CD8-positive, alpha-beta memory T cell (primary cell): ENCODE measurements at places on chromosomes 5 and 9.

- no peak for DNase-seq
Measured at GRCh38 chr5:135402031-135402430, 3.0 kb upstream of the MACROH2A1 start.

- DNase-seq, result no peak
Measured at GRCh38 chr9:101054657-101055056, 26.1 kb downstream of the PLPPR1 start.

DNA sequence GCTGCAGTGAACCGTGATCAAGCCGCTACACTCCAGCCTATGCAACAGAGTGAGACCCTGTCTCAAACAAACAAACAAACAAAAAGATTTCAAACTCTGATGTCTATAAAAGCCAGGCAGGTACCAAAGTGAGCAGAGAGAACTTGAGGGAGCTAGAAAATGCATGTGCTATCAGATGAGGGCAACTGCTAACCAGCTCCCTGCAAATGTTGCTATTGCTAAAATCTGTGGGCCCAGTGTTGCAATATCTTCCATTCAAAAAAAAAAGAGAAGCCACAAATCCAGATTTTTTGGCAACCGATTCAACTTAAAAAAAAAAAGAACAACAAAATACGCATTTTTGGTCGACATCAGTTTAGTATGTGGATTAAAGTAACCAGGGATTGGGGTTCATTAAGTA lies 5.5 kb downstream of the UBE2D2 start:
- no peak for DNase-seq

DNA sequence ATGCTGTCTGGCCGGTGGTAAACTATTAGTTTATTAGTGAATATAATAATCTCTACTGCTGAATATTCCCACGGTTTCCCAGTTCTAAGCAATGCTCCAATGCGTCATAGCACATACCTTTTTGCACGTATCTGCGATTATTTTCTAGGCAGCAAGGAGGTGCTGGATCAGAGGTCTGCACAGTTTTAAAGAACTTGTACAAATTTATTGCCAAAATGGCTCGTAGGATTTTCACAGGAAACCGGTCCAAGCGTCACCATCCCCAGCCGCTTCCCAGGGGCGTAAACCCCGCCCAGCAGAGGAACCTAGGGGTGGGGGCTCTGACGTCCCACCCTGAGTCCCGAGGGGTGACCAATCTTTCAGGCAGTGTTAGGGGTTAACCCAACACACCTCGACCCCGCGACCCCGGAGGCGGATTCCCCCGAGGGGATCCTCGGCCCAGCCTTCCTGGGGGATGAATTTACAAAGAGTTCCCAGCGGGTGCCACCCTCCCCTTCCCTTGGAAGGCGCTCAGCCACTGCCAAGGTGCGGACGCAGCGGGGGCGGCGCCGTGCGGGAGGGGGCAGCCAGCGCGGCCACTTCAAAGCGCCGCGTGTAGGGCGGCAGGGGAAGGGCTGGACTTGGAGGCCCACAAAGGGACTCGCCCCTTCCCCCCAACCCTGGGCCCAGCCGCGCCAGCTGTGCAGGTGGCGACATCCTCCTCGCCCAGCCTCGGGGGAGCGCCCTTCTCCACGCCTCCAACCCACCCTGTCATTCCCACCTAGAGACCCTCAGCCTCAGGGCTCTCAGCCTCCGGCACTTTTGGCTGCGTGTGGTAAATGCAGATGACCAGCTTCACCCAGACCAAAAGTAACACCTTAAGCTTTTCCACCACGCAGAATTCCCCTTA lies 43.5 kb upstream of the TCF7 start:
- DNase-seq, result peak; percentile 8

DNA sequence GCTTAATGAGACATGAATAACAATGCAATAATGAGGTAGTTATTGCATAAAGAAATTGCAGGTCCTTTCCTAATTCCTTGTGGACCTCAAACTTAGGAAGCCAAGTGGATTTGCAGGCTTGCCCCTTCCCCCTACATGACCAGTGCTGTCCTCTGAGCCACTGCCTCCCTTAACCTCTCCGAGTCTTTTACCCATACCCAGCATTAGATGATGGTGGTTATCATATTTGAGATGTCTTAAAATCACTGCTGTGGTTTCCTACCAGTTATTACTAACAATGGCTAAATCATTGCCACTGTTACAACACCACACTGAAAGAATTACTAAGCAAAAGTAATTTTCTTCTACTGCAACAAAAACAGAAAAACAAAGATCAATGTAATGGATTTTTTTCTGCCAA lies 170.8 kb downstream of the EDIL3 start:
- no peak for DNase-seq

- DNase-seq, result no peak
Measured at GRCh38 chr9:116394894-116395698, 241.5 kb downstream of the PAPPA start.

- no peak for DNase-seq
Measured at GRCh38 chr5:42767491-42768105, 11.0 kb downstream of the CCDC152 start.

DNA sequence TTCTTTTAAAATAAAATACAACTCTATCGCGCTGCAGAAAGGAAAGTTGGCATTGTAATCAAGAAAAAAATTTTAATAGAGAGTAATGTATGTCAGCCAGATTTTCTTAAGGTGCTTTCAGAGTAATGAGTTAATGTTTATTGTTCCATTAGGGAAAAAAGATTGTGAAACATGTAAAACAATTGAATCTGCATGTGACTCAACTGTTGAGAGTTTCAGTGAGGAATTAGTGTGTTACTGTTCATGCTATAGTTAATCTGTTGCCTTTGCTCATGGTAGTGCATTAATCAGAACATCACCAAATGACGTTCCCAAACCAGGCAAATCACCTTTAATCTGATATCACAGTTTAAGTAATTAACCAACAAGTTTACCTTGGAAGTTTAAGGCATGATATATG lies 600.5 kb downstream of the NR2F1-AS1 start:
- DNase-seq, result no peak

DNA sequence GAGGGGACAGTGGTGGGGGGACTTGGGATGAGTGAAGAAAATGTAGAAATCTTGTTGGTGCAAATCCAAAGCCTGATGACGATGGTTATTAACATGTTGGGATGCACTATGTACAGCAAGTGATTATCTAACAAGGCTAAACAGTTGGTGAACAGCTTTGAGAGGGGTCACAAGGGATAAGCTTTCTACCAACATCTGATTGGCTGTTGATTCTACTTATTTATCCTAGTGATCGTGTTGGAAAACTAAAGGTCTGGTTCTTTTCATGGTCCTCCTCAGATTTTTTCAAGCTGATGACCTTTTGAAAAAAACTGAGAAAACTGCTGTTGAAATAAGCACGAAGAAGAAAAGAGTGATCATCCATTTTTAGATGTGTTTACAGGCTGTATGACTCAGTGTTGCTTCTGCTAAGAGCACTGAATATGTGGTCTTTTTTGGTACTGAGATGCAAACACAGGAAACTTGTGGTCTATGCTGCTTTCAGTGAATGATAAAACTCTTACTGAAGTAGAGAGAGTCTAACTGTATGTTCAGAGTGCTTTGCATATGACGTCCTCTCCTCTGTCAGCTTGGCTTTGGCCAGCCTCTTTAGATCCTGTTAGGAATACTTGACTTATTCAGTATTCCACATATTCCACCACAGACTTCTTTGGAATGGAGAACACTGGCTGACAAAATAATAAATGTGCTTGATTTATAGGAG lies 174.8 kb downstream of the SLF1 start:
- peak; percentile 58 for DNase-seq

DNA sequence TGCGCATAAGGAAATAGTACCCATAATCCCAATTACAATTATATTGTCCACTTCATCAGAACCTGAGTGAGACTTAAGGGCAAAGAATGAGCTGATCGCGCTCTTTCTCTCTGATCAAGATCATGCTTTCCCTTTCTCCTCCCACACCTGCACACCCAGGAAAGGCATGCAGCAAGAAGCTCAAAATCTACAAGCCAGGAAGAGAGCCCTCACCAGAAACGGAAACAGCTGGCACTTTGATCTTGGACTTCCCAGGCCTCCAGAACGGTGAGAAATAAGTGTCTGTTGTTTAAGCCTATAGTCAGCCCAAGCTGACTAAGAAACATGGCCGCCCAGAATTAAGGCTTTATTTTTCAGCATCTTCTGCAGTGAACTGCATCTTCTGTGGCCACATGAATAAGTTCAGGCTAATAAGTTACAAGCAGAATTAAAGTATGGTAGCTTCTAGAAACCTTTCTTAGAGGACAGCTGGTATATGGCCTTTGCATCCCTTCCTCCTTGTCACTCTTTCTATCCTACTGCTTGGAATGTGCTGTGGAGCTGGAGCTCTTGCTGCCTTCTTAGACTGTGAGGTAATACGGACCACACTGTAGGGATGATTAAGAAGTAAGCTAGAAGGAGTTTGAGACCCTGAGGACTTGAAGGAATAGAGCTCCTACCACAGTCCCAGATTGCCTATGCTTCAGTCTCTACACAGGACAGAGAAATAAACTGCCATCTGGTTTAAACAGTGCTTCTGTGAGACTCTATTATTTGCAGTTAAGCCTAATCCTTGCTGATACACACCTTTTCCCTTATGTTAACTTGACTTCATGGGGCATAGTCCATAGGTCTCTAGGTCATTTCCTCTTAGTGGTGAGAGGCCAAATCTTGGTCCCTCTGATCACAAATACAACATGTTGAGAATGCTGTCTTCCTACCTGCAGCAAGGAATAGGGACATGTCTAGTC lies 17.2 kb downstream of the OR2S2 start:
- no peak for DNase-seq

DNA sequence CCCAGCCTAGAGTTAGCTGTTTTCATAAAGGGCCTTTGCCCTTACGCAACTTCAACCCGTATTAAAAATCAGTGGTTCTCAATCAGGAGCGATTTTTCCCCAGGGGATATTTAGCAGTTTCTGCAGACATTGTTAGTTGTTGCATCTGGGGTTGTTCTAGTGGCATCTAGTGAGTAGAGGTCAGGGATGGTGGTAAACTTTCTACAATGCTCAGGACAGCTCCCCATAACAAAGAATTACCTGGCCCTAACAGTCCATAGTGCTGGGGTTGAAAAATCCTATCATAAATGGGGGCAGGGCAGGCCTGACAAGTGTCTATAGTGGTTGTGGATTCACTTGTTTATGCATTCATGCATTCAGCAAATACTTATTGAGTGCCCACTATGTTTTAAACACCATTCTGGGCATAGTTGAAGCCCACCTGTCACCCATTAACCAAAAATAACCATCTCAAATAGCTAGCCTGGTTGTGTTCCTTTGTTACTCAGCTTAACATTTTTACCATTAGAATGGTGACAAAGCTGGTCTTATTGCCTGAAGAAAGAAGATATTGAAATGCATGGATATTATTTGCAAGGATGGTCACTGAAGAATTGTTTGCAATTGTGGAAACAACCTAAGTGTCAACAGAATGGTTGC lies 15.9 kb upstream of the FGF1 start:
- no peak for DNase-seq

DNA sequence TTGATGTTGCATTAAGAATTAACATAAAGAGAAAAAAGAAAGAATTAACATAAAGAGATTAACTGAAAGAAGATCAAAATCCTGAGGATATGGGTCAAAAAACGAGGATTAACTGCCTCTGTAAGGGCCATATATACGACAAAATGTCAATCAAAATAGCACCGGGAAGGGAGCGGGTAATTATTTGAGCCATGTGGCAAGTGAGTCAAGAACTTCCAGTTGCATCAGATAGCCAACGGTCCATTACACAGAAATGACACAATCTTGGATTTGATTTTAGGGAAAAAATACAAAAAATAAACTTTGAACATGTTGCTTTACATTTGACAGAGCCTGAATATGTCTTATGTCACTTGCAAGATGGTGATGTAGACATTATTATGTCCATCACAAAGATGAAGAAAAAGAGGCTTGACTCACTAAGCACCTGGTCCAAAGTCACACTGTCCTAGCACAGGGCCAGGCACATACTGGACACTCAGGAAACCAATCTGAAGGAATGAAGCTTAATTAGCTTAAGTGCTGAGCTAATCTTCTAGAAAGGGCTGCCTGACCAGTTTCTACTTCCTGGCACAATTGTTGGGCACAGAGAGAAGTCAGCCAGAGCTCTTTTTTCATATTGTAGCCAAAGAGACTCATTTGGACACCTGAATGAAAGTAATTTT lies 273.2 kb upstream of the PAPPA start:
- no peak for DNase-seq

GRCh38 chr5:2205596-2206226 lies 323.0 kb upstream of the IRX4 start:
- DNase-seq, result no peak

GRCh38 chr5:34959323-34959722 lies 30.0 kb downstream of the DNAJC21 start:
- DNase-seq, result no peak

DNA sequence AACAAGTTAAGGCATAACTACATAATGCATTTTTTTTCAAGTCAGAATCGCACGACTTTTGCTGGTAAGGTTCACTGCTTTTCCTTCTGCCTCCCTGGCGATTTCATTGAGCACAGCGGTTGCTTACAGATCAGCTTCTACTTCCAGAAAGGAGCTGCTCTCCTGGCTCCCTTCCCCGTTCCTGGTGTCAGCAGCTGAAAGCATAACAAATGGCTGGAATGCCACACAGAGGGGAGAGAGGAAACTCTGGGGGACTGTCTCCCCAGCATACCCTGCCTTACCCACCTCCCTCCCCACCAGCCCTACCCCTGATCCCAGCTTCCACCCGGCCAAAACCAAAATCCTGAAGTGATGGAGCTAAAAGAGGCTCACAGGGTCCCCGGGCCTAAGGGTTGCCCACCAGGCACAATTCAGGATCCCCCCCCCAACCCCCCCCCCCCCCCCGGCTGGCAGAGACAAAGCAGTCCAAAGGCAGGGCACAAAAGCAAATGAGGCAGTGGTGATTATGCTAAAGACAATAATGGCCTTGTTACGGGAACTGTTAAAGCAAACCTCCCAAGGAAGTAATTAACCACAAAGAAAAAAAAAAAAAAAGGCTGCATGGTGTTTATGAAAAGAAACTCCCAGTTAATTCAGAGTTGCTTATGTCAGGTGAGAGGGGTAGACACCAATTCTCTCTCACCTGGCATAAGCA lies 126.1 kb upstream of the WWC1 start:
- DNase-seq, result no peak
